Activated CD4-positive, alpha-beta T cell treated with anti-CD3 and anti-CD28 coated beads, Interleukin-2, amount 10 ng/mL, durations not matched to agents 24 days and 14 days (primary cell): ENCODE measurements at places on chromosomes 13 and 19. TPM values are rescaled to one million over a fixed set of nuclear protein-coding genes. Genes with fewer than 3 reads are reported as not detected.

- H3K4me1 ChIP-seq: no peaks in the 10 kb centered on the region
- no peak overlapping the region for H3K27ac ChIP-seq
- DNase-seq: no peak
- no peak overlapping the region for H3K4me3 ChIP-seq
- no peaks in the 10 kb centered on the region for H3K27me3 ChIP-seq
- no peaks in the 10 kb centered on the region for H3K36me3 ChIP-seq
Observed at GRCh38 chr13:60881507-60881906, 484.5 kb downstream of the TDRD3 start.

DNA sequence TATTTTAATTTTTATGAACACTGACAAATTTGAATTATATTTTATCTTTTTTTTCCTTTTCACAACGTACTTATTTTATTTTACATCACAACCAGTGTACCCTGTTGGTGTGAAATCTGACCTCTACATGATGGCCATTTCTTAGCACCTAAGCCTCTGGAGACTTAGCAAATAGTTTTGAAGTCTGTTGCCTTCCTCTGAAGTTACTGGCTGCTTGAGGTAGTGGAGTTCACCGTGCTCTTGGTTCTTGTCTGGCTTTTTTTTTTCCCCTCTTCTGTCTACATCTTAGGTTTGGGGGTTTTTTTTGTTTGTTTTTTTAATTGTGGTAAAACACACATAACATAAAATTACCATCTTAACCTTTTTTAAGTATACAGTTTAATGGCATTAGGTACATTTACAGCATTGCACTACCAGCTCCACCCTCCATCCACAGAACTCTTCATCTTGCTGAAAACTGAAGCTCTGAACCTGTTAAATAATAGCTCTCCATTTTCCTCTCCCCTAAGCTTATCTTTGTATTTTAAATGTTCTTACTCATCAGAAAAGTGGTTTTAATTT is 94.1 kb upstream of the MLNR start:
- H3K27me3 ChIP-seq: no peaks in the 10 kb centered on the region
- H3K36me3 ChIP-seq: peaks cover 23% of the 10 kb centered on the region

DNA sequence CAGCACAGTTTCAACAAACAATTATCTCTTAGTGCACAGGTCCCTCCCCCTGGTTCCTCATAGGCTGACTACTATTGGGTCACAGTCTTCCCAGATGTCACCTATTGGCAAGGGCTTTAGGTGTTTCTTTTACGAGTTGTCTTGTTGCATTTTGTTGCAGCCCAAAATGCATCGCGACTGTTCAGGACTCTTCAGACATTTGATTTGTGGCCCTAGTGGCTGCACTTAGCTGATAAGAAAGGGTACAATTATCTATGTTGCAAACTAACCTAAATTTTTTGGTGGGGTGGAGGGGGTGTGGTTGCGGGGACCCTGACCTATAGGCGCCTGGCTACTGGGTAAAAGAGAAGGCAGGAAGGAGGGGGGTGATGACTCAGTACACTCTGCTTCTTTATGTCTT is 29.1 kb upstream of the ZNF714 start:
- no peak overlapping the region for H3K4me3 ChIP-seq
- H3K4me1 ChIP-seq: no peaks in the 10 kb centered on the region
- no peak for DNase-seq
- H3K27ac ChIP-seq: no peak overlapping the region
- H3K36me3 ChIP-seq: peaks cover 71% of the 10 kb centered on the region

Gene RETN
- not detected in 2 replicates for total RNA-seq

- no peak overlapping the region for H3K27ac ChIP-seq
- DNase-seq: no peak
- H3K4me1 ChIP-seq: no peaks in the 10 kb centered on the region
Observed at GRCh38 chr13:109331011-109331433, 455.4 kb downstream of the IRS2 start.

DNA sequence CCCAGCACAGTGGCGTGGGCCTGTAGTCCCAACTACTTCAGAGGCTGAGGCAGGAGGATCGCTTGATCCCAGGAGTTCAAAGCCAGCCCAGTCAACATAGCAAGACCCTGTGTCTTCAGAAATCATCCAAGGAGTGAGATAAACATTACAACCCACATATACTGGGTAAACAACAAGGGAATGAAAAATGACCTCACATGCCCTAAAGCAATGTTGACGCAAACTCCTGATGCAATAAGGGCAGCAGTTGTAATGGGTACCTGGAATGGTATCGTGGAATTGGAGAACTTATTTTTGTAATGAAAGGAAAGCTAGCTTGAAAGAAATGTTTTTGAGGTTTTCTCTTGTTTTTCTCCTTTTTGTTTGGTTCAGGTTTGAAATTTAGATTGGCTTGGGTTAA is 24.5 kb upstream of the LGALS16 start:
- DNase-seq: no peak
- H3K27ac ChIP-seq: no peak overlapping the region
- peaks cover 15% of the 10 kb centered on the region for H3K27me3 ChIP-seq
- no peaks in the 10 kb centered on the region for H3K36me3 ChIP-seq
- no peak overlapping the region for H3K4me3 ChIP-seq
- H3K4me1 ChIP-seq: no peaks in the 10 kb centered on the region

DNA sequence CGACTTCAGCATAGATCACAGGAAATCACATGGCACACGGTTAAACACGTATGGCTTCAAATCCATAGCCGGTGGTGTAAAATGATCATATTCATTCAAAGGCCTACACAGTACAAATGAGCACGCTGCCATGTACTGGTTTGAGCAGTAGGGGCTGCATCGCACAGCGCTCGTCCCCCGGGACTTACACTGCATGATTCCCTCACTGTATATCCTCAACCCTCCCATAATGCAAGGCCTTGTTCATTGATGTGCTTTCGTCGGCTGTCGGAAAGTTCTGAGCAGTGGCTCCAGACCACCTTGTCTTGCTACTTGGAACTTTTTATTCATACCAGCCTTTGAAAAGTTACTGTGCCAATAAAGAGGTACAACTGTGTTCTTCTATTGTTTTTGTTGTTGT is 578.2 kb downstream of the MYO16 start:
- H3K36me3 ChIP-seq: no peaks in the 10 kb centered on the region
- no peak overlapping the region for H3K4me3 ChIP-seq
- DNase-seq: no peak
- no peaks in the 10 kb centered on the region for H3K4me1 ChIP-seq
- H3K27me3 ChIP-seq: no peaks in the 10 kb centered on the region

- no peak overlapping the region for H3K27ac ChIP-seq
- H3K27me3 ChIP-seq: no peaks in the 10 kb centered on the region
- peak overlapping the region; percentile 78 for H3K4me3 ChIP-seq
- DNase-seq: peak; percentile 85
- no peaks in the 10 kb centered on the region for H3K36me3 ChIP-seq
Observed at GRCh38 chr19:12783291-12783848, 7.9 kb upstream of the JUNB start.

Gene ZNF626
- 1.7 and 2.7 TPM in 2 replicates for total RNA-seq

Gene MYO16
- total RNA-seq: not detected in 2 replicates

DNA sequence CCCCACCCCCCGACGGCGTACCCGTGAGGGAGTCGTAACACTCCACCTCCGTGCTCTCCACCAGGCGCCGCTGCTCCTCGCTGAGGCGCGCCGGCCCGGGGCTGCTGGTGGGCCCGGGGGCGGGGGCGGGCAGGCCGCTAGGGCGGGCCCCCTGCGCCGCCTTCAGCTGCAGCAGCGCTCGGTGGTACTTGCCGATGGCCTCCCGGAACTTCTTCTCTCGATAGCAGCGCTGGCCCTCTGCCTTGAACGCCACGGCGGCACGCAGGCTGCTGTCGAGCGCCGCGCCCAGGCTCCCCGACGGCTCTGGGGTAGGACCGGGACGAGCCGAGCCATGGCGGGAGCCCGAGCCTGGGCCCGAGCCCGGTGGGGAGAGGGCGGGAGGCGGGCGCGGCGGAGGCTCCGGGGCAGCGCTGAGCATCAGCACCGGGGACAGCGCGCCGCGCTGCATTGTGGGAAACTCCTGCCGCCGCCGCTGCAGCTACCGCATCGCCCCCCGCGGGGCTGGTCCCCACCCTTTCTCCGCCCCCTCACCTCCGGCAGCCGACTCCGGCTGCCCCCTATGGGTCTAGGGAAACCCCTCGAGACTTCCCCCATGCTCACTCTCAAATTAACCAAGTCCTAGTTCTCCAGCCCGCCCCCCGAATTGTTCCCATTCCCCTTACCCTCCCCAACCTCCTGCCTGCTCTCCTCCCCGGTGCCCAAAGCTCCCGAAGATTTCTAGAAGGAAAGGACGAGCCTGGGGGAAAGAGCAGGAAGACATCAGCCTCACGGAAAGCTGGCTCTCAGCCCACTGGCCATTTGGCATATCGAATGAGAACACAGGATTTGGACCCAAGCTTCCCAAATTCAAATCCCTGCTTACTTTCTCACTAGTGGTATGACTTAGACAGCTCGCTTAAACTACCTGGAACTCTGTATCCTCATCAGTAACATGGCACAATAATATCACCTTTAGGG is at the start of gene TTC9B:
TTC9B (minus strand) TSS at position 451 of the 957 bp plus-strand sequence; CDS start at position 448, 3 bp downstream.
- H3K27me3 ChIP-seq: peaks cover 35% of the 10 kb centered on the region
- H3K4me1 ChIP-seq: peaks cover 8% of the 10 kb centered on the region
- no peak within 1 kb of the TSS for H3K27ac ChIP-seq
- peak within 1 kb of the TSS; percentile 26 for H3K4me3 ChIP-seq
- DNase-seq: peak; percentile 89

GRCh38 chr19:48506138-48506733 is 5.4 kb downstream of the LMTK3 start:
- no peak overlapping the region for H3K27ac ChIP-seq
- H3K4me3 ChIP-seq: no peak overlapping the region
- H3K27me3 ChIP-seq: no peaks in the 10 kb centered on the region
- H3K4me1 ChIP-seq: peaks cover 19% of the 10 kb centered on the region

Gene CCDC70
- not detected in 2 replicates for total RNA-seq

DNA sequence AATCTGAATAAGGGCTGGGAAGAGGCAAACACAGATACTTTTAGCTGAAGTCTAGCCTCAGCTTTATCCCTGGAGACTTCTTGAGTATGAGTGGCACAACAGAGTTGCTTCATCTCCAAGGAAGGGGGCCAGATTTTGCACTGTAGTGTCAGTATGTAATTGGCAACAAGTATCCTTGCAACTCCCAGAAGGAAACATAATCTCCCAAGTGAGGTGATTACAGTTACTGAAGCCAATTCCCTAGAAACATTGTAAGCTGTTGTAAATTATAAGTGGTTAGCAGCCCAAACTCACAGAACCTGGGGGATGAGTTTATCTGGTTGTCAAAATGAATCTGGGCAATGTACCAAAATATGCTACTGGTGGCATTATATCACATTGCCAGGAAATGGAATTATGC is 2065.7 kb upstream of the PCDH20 start:
- no peak for DNase-seq
- H3K4me3 ChIP-seq: no peak overlapping the region
- no peaks in the 10 kb centered on the region for H3K27me3 ChIP-seq
- no peak overlapping the region for H3K27ac ChIP-seq
- H3K4me1 ChIP-seq: no peaks in the 10 kb centered on the region
- no peaks in the 10 kb centered on the region for H3K36me3 ChIP-seq

DNA sequence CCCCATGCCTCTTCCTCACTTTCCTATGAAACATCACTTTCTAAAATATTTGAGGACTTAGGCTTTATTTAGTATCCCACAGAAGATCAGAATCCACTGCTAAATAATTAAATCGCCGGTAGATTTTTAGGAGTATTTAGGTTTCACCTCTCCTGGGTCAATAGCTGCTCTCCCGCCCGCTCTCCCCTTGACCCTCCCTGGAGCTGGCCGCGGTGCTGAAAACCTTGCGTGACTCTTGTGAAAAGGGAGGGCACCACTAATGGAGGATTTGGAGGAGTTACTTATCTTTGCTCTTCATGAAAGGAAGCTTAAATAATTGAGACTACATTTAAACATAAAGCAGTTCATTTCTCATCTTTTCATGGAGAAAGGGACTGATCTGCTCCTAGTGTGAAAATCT is 14.1 kb downstream of the POU4F1 start:
- no peaks in the 10 kb centered on the region for H3K36me3 ChIP-seq
- DNase-seq: peak; percentile 63
- H3K4me1 ChIP-seq: peaks cover 4% of the 10 kb centered on the region
- H3K4me3 ChIP-seq: no peak overlapping the region
- H3K27ac ChIP-seq: no peak overlapping the region
- peaks cover 72% of the 10 kb centered on the region for H3K27me3 ChIP-seq

- no peak overlapping the region for H3K27ac ChIP-seq
- no peaks in the 10 kb centered on the region for H3K36me3 ChIP-seq
- H3K27me3 ChIP-seq: peaks cover 72% of the 10 kb centered on the region
- DNase-seq: no peak
- H3K4me1 ChIP-seq: peaks cover 5% of the 10 kb centered on the region
- H3K4me3 ChIP-seq: no peak overlapping the region
Observed at GRCh38 chr13:27825072-27825471, 32.8 kb downstream of the GSX1 start.

GRCh38 chr13:47478985-47479384 is 522.1 kb downstream of the SUCLA2 start:
- H3K27ac ChIP-seq: no peak overlapping the region
- H3K36me3 ChIP-seq: no peaks in the 10 kb centered on the region
- no peaks in the 10 kb centered on the region for H3K4me1 ChIP-seq
- H3K4me3 ChIP-seq: no peak overlapping the region
- DNase-seq: no peak

DNA sequence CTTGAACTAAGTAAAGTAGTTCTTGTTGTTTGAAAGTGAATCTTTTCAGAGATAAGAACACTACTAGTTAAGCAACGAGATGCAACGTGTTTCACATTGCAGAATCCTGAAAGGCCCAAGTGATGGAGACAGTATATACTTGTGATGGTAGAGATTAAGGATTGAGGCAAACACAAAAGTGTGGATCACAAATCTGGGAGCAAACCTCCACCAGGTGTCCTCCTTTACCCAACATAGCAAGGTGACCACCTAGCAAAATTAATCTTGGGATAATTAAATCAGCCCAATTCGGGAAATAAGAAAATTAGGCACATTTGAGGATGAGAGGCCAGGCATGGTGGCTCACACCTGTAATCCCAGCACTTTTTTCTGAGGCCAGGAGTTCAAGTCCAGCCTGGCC is 563.9 kb downstream of the DACH1 start:
- no peaks in the 10 kb centered on the region for H3K36me3 ChIP-seq
- DNase-seq: no peak
- H3K4me1 ChIP-seq: no peaks in the 10 kb centered on the region
- no peak overlapping the region for H3K27ac ChIP-seq

Gene KIR2DL3
- total RNA-seq: 0.12 TPM in 1 of 2 replicates, not detected in the other

DNA sequence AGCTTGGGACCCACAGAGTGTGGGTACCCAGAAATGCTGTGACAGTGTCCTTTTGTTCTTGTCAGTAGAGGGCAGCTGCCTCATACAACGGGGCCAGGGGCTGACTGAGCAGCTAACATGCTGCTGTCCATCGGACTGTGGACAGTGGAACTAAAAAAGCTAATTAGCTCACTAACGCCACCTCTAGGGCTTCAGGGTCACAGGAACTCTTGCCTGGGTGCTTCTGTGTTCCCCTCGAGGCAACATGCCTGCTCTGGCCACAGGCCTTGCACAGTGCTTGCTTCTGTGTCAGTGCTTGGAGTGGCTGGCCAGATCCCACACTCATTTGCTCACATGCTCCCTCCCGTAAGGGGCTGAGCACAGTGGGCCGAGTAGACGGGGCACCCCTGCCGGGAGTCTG is 377.0 kb downstream of the OLFM4 start:
- no peak overlapping the region for H3K27ac ChIP-seq
- no peaks in the 10 kb centered on the region for H3K4me1 ChIP-seq
- DNase-seq: no peak
- no peaks in the 10 kb centered on the region for H3K36me3 ChIP-seq
